ENCODE measurements at places on chromosomes 7 and 10.

DNA sequence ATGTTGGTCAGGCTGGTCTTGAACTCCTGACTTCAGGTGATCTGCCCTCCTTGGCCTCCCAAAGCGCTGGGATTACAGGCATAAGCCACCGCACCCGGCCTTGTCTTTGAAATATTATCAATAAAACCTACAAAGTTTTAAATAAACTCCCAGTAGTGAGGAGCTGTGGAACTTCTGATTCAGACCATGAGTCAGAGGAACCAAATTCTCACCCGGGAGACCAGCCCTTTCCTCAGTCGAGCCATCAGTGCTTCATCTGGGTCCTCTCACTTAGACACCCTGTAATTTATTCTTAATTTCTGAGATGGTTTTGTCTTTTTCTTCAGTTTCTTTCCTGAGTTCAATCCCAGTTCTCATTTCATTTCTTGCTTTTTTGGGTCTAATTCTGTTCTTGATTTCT, 68.6 kb downstream of the DYNC2I1 start:
- DNase-seq, result no peak

- DNase-seq, result no peak
These were observed 602.0 kb downstream of the PTPRN2 start for GRCh38 chr7:157985636-157986035.

DNA sequence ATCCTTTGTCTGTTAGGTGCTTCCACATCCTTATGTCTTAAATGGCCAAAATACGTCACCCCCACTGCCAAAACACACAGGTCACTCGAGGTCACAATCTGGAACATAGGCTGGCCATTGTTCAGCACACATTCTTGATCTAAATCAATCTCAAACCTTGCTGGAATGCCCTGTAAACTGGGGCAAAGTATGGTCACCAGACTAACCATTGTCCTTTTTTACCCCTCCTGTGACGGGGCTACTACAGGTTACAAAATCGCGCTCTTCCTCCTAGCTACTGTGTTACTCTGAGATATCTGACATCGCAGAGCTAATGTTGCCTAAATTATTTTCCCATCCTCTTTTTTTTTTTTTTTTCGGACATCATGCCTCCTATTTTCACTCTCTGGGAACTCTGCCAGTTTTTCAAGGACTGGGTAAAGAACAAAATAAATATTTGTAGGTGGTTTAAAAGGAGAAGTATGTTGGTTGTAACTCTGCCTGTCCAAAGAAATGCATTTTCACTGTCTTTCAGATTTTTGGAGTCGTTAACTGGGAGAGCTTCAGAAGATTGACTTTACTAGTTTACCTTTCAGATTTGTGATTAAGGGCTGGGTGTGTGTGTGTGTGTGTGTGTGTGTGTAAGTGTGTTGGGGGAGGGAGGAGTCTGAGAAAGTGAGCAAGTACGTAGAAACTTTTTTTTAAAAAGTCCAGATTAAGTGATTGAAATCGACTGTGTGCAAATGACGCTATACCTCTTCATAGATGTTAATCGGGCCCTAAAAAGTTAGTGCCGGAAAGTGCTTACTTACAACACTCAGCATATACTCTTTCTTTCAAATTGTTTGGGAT, 942 bp upstream of the KIAA1217 start:
- no peak for DNase-seq

DNA sequence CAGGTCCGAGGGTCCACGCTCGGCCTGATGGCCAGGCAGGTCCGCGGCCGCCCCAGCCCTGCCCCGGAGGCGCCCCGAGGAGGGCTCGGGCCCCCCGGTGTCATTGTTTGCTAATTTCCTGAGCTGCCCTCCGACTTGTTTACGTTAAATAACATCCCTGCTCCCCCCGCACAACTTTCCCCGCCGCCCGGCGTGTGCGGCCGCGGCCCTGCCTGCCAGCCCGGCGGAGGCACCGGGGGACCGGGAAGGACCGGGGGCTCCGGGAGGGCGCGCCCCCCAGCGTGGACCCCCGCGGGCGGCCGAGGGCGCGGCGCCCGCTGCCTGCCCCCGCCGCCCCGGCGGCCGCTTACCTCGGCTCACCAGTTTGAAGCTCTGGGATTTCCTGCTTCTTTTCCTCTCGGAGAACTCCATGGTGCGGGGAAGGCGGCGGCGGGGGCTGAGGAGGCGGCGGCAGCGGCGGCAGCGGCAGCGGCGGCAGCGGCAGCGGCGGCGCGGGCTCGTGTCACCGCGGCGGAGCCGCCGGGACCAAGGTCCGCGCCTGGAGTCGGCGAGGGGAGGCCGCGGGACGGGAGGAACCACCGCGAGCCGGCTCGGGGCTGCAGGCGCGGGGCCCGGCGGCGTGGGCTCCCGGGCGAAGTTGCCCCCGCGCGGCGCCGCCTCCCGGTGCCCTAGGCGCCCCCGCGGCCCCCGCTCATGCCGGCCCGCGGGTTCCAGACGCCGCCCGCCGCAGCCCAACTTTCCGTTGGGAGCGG, 515 bp downstream of the BEND7 start:
- no peak for DNase-seq

GRCh38 chr7:36021917-36022550, 131.0 kb upstream of the EEPD1 start:
- no peak for DNase-seq

GRCh38 chr7:74051193-74051592, 23.2 kb downstream of the ELN start:
- DNase-seq, result no peak

DNA sequence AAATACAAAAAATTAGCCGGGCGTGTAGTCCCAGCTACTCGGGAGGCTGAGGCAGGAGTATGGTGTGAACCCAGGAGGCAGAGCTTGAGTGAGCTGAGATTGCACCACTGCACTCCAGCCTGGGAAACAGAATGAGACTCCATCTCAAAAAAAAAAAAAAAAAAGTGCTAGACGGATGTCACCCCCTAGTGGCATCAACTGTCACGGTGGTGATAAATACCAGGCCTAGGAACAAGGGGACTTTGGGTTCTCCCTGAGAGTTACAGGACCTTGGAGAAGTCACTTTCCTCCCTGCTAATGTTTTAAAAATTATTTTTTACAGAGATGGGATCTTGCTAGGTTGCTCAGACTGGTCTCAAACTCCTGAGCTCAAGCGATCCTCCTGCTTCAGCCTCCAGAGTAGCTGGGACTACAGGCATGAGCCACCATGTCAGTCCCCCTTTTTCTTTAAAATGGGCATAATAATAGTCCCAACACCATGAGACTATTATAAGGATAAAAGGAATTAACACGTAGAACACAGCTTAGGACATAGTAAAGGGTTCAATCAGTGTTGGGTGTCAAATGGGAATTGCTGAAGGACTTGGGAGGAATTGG, 2.6 kb upstream of the TMEM130 start:
- no peak for DNase-seq

DNA sequence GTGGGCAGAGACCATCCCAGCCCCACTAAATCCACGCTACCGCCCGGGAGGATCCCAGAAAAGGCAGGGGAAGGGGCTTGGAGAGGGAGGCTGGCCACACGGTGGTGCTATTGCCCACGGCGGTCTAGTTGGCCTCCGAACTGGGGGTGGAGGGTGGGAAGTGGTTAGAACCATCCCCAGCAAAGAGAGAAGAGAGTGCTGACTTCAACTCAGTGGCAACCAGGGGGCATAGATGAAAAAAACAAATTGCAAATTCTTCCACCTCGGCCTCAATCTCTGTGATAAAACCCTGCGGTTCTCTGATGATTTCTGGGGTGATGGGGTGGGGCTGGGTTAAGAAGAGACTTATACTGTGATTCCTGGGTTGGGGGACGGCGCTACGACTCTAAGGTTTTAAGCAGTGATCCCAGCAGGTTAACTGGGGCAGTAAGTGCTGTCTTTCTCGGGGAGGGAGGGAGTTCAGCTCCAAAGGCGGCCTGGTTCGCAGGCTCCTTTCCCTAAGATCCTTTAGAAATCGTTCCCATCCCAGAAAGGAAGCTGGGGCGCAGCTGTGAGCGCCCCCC, 154.5 kb upstream of the LYZL2 start:
- peak; percentile 69 for DNase-seq

DNA sequence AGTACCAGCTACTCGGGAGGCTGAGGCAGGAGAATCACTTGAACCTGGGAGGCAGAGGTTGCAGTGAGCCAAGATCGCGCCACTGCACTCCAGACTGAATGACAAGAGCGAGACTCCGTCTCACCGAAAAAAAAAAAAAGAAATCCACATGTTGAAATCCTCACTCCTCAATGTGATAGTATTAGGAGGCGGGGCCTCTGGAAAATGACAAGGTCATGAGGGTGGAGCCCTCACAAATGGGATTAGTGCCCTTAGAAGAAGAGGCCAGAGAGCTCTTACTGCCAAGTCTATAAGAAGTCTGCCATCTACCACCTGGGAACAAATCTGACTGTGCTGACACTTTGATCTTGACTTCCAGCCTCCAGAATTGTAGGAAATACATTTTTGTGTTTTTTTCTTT, 10.6 kb downstream of the MMD2 start:
- DNase-seq, result no peak

GRCh38 chr10:124650263-124650662, 93.9 kb downstream of the FAM53B start:
- DNase-seq, result no peak

DNA sequence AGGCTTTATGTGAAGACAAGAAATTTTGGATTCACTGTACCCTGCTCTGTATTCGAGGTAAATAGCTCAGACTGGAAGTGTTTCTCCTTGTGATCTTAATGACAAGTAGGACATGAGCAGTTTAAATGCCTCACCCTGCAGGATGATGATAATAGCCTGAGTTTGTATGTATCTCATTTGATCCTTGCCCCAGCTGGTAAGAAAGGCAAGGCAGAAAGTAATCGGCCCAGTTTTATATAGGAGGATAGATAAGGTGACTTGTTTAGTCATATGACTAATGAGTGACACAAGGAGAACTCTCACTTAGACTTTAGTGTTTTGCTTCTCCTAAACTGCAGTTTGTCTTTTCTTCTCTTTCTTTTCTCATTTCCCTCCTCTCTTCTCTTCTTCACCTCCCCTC, 372.6 kb downstream of the PHF14 start:
- DNase-seq, result no peak

DNA sequence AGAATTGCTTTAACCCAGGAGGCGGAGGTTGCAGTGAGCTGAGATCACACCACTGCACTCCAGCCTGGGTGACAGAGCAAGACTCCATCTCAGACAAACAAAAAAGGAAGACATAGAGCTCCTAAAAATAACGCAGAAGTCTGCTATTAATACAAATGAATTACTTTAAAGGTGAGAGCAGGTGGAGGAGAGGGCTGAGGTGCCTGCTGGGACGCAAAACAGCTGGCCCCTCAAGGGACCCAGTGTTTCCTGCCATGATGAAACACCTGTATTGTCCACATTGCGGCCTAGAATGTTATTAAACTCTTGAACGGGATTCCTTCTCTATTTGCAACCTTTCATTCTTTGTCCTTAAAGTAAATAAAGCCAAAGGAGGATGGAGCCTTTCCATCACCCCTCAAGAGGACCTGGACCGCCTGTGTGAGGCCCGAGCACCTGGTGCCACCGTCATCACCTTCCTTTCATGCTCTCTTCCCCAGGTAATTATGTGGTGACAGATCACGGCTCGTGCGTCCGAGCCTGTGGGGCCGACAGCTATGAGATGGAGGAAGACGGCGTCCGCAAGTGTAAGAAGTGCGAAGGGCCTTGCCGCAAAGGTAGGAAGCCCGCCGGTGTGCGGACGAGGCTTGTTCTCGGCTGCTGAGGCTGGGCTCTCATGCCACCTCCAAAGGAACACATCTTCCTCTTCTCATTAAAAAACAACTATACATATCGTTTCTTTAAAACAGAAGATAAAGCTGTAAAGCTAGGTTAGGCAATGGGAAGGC, 136.7 kb downstream of the EGFR start:
- DNase-seq, result no peak

DNA sequence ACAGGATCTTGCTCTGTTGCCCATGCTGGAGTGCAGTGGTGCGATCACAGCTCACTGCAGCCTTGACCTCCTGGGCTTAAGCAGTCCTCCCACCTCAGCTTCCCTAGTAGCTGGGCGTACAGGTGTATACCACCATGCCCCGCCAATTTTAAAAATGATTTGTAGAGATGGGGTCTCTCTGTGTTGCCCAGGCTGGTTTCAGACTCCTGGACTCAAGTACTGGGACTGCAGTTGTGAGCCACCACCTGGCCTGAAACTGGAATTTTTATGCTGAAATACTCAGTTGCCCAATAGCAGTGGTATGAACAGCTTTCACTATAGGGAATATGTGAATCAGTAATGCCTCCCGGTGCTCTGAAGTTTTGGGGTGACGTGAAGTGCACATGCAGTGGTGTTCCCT, 7.6 kb downstream of the ZRANB1 start:
- DNase-seq, result no peak

- no peak for DNase-seq
These were observed 51.7 kb upstream of the ADAM12 start for GRCh38 chr10:126439942-126440341.

- no peak for DNase-seq
These were observed 1.3 kb downstream of the PTN start for GRCh38 chr7:137342265-137342664.

DNA sequence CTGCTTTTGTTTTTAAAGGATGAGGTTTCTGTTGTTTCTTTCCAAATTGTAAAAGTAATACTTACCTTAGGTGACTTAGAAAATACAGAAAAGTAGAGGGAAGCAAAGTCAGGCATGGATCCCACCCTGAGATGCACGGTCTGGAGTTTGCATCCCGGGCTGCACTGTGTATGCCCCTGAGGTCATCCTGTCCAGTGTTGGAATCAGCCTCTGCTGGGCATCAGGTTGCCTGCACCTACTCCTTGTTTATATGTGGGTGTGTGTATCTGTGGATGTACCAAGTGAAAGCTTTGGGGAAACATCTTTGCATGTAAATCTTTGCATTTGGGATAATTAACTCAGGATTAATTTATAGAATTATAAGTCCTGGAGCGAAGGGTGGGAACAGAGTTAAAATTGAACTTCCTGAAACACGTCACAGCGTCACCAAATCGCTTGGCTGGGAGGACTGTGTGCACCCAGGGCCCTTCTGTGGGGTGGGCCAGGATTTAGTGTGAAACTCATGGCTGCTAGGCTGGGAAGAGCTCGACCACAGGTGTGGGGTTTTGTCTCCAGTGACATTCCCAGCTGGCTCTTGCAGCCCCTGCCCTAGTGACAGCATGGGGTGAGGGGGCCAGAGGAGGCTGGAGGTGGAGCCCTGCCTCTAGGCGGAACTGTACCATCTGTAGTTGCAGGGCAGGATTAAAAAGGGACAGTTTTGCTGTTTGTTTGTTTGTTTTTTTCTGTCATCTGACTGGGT, 27.9 kb downstream of the GTF2IRD1 start:
- no peak for DNase-seq

DNA sequence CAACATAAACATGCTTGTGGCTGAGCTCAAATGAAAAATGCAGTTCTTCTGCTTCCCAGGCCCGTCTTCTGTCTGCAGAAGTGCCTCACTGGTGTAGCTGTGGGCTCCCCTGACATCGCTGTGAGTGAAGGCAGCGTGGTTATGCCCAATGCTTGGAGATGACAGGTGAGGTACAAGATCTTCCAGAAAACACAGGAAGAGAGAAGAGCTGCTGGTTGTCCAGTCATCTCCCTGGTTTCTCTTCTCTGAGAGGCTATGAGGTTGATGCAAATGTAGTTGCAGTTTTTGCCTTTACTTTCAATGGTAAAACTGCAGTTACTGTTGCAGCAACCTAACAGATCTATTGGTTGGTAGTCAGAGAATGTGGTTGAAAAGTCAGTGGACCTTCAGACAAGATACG, 223.6 kb downstream of the GATA3 start:
- no peak for DNase-seq

- no peak for DNase-seq
These were observed 21.0 kb upstream of the CCDC71L start for GRCh38 chr7:106681815-106682495.

- DNase-seq, result no peak
These were observed 83.1 kb upstream of the IKZF1 start for GRCh38 chr7:50221433-50221832.

Data from effector memory CD4-positive, alpha-beta T cell (primary cell).